ENCODE measurements at places on chromosomes 13 and 19.

- no peak for DNase-seq
These were observed 30.8 kb downstream of the KLF2 start for GRCh38 chr19:16355293-16356043.

DNA sequence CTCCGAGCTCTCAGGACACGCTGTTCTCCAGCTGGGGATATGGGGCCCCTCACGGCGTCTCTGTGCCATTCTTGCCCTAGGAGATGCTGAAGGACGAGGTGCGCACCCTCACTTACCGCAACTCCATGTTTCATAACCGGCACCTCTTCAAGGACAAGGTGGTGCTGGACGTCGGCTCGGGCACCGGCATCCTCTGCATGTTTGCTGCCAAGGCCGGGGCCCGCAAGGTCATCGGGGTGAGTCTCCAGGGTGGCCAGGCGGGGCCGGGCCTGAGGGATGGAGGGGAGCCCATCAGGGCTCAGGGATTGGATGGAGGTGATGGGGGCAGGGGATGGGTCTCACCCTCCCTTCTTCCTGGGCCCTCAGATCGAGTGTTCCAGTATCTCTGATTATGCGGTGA is 4.8 kb downstream of the PRMT1 start:
- no peak for DNase-seq

GRCh38 chr19:3712663-3713611 is 4.8 kb downstream of the TJP3 start:
- DNase-seq: no peak

DNA sequence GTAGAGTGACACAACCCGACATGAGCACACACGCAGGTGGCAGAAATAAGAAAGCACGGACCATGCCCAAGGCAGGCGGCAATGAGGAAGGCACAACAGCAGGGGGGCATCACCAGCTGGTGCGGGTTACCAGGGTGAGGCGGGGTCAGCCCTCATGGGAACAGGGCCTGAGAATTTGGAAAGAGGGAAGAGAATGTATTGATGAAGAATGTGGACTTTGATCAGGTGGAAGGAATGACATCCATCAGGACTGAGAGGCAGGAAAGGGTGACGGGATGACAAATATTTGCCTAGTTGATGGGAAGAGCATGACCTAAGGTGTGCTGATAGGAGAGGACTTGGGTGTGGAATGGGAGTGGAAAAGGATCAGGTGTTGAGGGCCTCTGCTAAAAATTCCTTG is 177.5 kb downstream of the ABCC4 start:
- no peak for DNase-seq

DNA sequence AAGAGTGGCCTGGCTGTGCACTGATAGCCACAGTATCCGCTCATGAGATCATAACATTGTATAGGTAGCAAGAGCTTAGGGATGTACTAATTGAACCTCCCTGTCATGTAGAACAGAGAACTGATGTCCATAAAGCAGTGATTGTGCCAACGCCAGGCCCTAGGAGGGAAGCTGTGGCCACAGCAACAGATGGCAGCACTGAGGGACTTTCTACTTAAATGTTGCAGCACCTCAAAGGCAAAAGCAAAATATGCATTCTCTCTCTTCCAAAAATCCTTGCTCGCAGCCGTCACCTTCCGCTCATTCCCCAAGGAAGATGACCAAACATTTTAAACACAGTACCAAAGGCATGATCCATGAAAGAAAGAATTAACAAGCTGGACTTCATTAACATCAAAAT is 32.3 kb downstream of the COL4A1 start:
- DNase-seq: no peak

- DNase-seq: no peak
These were observed 13.8 kb downstream of the DNASE2 start for GRCh38 chr19:12867120-12868099.

DNA sequence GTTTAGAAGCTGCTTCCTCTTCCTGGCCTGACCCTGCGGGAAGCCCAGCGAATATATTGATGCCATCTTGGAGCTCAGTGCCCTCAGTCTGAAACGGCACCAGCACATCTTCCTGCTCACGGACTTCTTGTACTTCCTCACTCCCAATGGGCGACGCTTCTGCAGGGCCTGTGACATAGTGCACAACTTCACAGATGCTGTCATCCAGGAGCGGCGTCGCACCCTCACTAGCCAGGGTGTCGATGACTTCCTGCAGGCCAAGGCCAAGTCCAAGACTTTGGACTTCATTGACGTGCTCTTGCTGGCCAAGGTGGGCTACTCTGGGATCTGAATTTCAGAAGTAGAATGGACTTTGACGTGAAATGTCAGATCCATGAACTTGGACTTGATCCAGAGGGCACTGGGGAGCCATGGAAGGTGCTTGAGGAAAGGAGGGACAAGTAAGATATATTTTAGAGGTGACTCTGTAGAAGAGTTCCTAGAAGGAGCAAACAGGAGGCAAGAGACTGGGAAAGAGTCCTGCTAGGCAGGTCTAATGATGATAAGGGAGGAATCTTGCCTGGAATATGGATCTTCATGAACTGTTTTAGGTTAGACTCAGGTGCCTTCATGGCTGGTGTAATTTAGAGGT is 38.4 kb upstream of the CYP4F8 start:
- no peak for DNase-seq

- DNase-seq: no peak
These were observed 77.6 kb downstream of the GADD45B start for GRCh38 chr19:2553510-2553909.

- DNase-seq: no peak
These were observed 223.9 kb downstream of the LHFPL6 start for GRCh38 chr13:39379118-39379517.

DNA sequence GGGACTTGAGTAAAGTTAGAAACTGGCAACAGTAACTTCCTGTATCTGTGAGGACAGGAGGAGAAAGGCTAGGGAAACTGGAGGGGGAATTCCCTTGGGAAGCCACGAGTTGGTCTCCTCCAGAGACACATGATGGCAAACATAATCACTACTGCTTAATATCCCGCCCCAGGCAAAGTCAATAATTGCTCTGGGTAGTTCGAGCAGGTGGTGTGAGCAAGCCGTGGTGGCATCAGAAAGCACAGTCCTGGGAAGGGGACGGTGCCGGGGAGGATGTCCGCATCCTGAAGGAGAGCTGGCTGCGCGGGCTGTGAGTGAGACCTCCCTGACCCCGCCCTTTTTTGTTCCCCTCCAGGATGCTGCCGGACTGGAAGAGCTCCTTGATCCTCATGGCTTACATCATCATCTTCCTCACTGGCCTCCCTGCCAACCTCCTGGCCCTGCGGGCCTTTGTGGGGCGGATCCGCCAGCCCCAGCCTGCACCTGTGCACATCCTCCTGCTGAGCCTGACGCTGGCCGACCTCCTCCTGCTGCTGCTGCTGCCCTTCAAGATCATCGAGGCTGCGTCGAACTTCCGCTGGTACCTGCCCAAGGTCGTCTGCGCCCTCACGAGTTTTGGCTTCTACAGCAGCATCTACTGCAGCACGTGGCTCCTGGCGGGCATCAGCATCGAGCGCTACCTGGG is 1.4 kb downstream of the FFAR2 start:
- no peak for DNase-seq

GRCh38 chr13:46025157-46025556 is 27.4 kb downstream of the ZC3H13 start:
- DNase-seq: no peak

DNA sequence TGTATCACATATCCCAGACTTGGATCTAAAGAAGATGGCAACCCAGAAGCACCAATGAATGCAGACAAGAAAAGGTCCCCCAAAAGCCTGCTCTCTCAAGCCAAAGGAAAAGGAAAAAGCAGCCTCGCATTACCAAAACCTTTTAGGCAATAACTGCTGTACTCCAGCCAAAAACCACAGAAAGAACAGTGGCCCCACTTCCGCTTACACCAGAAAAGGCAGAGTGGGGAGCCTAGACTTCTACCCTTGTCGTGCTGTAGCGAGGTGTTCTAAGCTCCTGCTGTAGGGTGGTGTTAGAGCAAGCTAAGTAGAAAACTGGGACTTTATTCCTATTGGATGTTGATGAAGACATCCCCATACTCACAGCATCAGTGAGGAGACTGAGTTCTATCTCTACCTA is 244.0 kb upstream of the RXFP2 start:
- DNase-seq: no peak

- DNase-seq: no peak
These were observed 76.0 kb upstream of the STK24 start for GRCh38 chr13:98652721-98653462.

DNA sequence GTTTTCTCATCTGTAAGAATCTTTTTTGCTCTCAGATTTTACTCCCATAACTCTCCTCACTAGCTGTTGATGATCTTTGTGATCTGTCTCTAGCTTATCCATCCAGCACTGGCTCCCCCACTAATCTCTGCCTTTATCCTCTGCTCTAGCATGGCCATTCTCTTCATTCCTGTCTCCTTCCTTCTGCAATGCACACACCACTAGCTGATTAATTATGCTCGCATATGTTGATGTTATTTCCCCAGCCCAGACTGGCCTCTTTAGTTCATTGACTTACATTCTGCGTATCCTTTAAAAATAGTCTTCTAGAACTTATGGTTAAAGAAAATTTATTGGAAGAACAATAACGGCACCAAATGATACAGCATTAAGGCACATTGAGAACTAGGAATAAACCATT is 52.5 kb downstream of the DGKH start:
- DNase-seq: no peak

- no peak for DNase-seq
These were observed 172.2 kb downstream of the DNAJC15 start for GRCh38 chr13:43195551-43195950.

GRCh38 chr13:110209950-110210603 is 96.9 kb downstream of the COL4A1 start:
- DNase-seq: no peak

GRCh38 chr13:20566468-20566897 is 474 bp upstream of the IFT88 start:
- no peak for DNase-seq

All from esophagus squamous epithelium (tissue), 5 donors.